ENCODE measurements at places on chromosomes 2 and 18. TPM values are rescaled to one million over a fixed set of nuclear protein-coding genes. Genes with fewer than 3 reads are reported as not detected.

GKN2 gene
- total RNA-seq = not detected

ACVR1C gene
- total RNA-seq = 0.09 TPM

IL36G gene
- total RNA-seq = not detected

KRTCAP3 gene
- 6.9 TPM for total RNA-seq

AQP4 gene
- total RNA-seq = not detected

ABI2 gene
- 162 TPM for total RNA-seq

CDCA7 gene
- 82.5 TPM for total RNA-seq

IRS1 gene
- 15.1 TPM for total RNA-seq

OSBPL1A gene
- 47.6 TPM for total RNA-seq

NEUROD1 gene
- total RNA-seq = 2.5 TPM

GRCh38 chr2:216285701-216286100 lies 86.6 kb downstream of the MARCHF4 start:
- no peak for DNase-seq

DNA sequence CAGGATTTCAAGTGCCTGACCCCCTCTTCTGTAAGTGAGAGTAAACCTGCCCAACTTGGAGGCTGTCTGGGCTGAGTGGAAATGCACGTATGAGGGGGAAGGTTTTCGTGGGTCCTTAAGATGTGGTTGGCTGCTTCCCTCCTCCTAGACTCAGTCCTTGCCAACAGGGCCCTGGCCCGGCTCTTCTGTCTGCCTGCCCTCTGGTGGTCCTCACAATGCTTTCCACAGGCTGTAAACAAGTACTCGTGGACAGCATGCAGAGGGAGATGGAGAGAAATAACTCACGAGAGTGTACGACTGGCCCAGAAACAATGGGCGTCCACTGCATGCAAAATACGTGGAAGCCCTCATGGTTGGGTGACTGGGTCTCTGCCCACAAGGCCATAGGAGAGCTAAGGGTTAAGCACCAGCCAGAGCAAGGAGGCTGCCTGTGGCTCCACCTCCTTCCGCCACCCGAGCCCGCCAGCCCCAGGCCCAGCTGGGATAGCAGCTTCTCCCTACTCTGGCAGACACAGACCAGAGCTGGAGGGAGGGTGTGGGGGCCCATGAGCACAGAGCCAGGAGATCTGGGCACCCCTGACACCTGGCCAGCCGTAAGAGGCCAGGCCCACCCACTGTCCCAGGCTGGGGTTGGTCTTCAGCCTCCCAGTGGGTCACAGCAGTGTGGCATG lies 17.0 kb upstream of the ARHGEF4 start:
- no peak for DNase-seq

DNA sequence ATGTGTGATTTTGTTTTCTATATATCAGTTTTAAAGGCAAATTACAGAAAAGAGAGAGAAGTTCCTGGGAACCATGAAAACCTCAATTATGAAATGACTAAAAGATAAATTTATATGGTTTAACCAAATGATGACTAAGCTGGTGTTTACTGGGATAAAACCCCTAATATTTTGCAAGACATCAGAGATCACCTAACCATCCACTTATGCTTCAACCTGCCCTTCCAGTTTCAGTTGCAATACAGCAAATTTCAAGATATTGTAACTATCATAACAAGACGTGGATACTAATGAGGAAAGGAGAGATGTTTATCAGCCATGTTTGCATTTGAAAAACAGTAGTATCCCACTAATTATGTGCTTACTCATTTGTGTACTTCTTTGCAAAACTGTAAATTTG lies 108.2 kb downstream of the GAREM1 start:
- no peak for DNase-seq

DNA sequence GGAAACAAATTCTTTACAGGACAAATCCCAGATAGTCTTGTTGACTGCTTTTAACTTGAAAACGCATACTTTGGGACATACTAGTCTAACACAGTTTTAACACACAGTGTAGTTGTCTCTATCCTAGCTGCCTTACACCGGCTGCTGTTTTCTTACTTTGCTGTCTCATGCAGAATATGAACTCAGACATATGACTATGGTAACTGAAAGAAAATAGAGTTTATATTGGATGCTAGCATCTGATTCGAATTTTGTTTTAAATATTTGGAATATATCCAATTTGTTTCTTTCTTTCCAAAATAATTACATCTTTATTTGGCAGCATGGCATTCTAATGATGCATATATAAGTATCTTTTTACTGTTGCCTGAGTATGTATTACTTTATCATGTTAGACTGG lies 69.8 kb downstream of the ANKRD12 start:
- no peak for DNase-seq

GRCh38 chr2:184923751-184924150 lies 325.4 kb downstream of the ZNF804A start:
- no peak for DNase-seq

DNA sequence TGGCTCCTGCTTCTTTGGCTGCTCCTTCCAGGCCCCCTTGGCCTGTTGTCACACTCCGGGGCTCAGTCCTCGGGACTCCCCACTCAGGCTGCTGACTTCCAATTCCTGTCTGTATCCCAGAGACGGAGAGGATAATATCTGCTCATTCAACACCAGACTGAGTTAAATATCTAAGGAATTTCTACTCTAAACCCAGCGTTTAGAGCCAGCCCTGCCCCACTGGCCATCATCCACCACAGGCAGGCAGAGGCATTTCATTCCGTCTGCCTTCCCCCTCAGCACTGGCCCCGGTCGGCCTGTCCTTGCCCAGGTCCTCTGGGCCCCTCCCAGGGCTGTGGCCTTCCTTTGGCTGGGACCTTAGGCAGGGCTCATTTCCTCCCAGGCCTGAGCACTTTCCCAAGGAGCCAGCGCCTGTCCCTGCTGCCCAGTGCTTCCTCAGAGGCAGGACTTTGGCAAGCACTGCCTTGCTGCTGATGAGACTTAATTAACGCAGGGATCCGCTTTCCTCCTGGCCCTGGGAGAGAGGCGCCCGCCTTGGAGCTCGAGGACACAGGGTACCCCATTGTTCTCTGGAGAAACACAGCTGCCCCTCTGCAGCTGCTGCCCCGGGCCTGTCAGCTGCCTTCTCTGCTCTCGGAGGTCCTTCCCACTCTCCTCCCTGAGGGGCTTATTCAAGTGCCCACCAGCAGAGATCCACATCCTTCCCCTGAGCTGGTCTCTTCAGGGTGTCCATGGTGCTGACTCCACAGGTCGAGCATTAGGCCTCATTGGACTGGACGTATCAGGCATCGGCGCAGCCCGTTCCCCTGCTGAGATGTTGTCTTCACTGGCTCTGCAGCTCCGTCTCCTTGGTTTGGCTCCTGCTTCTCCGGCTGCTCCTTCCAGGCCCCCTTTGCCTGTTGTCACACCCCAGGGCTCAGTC lies 42.8 kb downstream of the ATOH8 start:
- DNase-seq = peak; percentile 43

- no peak for DNase-seq
These were observed 216.2 kb downstream of the SETBP1 start for GRCh38 chr18:44896846-44897245.

GRCh38 chr2:188773075-188773474 lies 201.1 kb upstream of the COL3A1 start:
- DNase-seq = no peak

GRCh38 chr2:222142027-222142426 lies 156.8 kb downstream of the PAX3 start:
- DNase-seq = no peak

- no peak for DNase-seq
These were observed 171.6 kb downstream of the FIGN start for GRCh38 chr2:163564236-163564635.

DNA sequence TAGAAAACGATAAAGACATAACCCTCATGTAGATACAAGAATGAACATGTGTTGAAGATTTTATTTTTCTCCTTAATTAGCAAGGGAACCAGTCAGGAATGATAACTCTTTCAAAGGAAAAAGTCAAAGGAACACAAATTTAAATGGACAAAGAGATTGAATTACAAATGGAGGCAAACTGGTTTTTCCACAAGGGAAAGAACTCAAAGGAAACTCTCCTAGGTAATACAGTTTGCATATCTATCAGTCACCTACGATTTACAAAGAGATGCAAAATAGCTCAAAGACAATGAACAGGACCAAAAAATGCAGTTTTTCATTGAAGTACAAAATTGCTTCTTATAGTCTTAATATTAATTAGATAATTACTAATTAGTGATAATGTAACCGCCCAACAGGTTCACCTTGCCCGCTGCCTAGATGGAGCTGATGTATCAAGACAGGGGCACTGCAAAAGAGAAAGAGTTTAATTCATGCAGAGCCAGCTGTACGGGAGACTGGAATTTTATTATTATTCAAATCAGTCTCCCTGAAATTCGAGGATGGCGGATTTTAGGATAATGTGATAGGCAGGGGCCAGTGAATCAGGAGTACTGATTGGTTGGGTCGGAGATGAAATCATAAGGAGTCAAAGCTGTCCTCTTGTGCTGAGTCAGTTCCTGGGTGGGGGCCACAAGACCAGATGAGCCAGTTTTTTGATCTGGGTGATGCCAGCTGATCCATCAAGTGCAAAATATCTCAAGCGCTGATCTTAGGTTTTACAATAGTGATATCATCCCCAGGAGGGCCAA lies 151.0 kb downstream of the TMEM17 start:
- DNase-seq = no peak

DNA sequence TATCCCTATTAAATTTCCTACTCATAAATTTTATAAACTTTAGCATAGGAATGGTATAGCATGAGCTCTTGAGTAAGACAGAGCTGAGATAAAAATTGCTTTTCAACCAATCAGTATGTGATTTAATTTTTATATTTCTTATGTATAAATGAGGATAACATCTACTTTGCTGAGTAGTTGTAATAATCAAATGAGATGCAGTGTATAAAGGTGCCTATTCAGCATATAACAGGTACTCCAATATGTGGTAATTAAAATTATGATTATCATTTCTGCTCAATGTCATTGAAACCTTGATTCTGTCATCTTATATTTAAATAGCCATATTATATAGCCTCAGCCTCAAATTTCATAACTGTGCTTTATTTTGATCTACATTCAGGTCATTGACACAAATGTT lies 700.4 kb upstream of the SLC8A1 start:
- DNase-seq = no peak

DNA sequence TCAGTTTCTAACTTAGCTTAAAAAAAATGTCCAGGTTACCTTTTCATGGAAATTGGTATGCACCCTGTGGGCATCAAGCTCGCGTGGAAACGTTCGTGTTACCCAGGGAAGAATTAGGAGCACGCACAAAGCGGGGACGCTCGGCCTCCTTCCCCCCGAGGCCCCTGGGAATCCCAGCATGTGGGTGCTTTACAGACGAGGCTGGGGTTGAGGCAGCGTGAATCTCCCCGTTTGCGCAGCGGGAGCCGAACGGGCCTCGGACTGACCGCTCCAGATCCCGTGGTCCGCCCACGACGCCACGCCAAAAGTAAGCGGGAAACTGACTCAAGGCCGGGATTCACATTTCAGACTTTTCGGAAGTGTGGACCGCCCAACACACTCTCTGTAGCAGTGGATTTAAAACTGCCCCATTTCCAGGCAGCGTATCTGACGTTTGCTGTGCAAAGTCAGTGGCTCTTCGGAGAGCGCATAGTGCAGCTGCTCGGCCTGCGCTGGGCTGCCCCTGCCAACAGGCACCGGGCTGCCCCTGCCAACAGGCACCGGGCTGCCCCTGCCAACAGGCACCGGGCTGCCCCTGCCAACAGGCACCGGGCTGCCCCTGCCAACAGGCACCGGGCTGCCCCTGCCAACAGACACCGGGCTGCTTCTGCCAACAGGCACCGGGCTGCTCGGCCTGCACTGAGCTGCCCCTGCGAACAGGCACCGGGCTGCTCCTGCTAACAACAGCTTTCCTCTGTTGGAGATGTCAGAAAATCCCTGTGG lies 49.7 kb downstream of the SH3YL1 start:
- DNase-seq = no peak

DNA sequence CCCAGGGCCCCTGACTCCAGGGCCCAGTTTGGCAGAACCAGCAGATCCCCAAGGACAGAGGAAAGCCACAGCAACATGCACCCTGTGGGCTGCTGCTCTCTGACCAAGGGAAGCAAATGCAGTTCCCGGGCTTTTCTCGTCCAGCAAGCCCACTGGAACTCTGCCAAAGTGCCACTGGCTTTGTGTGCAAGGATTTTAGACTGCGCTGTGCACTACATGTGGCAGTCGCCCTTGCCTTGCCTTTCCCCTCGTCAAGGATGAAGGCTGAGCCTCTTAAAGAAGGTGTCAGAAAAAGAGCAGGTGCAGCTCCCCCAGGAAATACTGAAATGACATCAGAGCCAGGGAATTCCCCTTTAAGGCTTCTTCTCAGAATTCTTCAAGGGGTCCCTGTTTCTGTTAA lies 199.2 kb downstream of the TFCP2L1 start:
- no peak for DNase-seq

GRCh38 chr2:38596229-38596628 lies 6.5 kb downstream of the HNRNPLL start:
- no peak for DNase-seq

- no peak for DNase-seq
These were observed 92.1 kb downstream of the ADAM23 start for GRCh38 chr2:206535260-206535986.

DNA sequence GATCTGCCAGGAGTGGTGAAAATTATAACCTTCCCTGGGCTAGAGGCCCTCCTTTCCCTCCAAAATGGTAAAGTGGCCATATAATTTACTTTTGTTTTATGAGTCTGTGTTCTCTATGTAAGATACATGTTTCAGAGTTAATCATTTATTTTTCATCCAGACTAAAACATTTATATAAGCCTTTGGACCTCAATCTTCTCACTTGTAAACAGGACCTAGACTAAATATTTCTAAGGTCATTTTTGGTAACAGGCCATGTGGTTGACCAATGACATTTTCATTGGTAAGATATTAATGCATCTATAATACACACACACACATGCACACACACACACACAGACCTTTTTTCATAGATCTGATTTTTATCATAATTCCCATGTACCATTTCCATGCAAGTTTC lies 79.7 kb upstream of the KCTD1 start:
- no peak for DNase-seq

DNA sequence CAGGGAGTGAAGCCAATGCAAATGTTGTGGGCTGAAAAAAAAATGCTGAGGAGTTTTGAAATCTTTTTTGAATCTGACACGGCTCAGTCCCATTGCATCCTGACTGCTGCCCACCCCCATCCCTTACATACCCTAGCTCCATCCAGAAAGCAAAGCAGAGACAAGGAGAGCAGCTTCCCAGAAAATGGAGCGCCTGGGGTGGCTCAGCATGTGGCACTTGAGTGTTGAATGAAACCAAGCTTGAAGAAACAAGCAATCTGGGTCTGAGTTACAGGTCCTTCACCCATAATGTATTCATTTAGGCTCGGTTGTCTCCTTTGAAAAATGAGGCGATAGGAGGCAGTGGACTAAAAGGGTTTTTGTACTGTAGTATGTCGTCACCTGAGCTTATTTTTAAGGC lies 244.2 kb upstream of the ACVR2A start:
- DNase-seq = no peak

- no peak for DNase-seq
These were observed 153.7 kb downstream of the TGIF1 start for GRCh38 chr18:3603421-3604234.

- DNase-seq = no peak
These were observed 12.6 kb upstream of the DLX1 start for GRCh38 chr2:172072706-172073105.

DNA sequence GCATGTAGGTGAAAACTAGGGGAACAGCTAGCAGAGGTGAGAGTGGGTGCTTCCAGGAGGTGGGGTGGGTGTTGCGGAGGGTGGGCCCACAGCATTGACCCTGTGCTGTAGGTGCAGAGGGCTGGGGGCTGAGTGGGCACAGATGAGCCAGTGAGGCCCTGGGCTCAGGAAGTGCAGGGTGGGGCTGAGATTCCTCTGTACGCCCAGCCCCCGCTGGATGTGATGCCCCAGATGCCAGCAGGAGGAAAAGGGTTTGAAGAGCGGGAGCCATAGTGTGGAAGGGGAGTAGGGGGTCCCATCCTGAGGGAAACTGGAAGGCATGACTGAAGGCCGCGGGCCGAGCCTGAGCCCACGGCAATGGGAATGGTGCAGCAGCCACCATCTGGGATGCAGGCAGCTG lies 14.1 kb upstream of the OTOS start:
- DNase-seq = no peak

All from neural crest cell (in vitro differentiated cells).